ENCODE measurements at places on chromosomes 2 and 18. TPM values are rescaled to one million over a fixed set of nuclear protein-coding genes. Genes with fewer than 3 reads are reported as not detected.

DNA sequence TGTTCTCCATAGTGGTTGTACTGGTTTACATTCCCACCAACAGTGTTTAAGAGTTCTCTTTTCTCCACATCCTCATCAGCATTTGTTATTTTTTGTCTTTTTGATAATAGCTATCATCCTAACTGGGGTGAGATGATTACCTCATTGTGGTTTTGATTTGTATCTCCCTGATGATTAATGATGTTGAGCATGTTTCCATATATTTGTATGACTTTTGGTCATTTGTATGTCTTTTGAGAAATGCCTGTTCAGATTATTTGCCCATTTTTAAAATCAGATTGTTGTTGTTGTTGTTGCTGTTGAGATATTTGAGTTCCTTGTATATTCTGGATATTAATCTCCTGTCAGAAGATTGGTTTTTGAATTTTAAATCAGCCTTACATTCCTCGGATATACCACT is 147.5 kb downstream of the NCOA1 start:
- no peak for DNase-seq

- no peak for DNase-seq
These were observed 25.6 kb upstream of the INSIG2 start for GRCh38 chr2:118062669-118063068.

- DNase-seq: no peak
These were observed 3.6 kb downstream of the WDR43 start for GRCh38 chr2:28898048-28898447.

SCYGR4 gene
- not detected for total RNA-seq

DNA sequence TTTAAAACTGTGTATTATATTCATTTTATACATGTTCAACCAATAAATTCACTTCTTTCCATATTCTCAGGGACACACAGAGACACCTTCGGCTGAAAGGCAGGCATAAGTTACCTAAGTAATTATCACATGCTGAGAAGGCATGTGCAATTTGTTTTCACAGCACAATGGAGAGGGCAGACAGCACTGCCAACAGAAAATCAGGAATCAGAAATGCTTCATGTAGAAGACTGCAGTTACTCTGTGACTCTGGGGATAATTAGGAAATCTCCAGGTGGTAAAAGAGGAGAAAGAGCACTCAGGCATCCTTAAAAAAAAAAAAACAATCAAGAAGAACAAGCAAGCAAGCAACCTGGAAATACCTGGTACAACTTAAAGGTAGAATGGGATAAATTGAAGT is 49.3 kb downstream of the DSEL start:
- DNase-seq: no peak

- peak; percentile 83 for DNase-seq
These were observed 144.0 kb downstream of the TNS1 start for GRCh38 chr2:217858519-217859491.

DNA sequence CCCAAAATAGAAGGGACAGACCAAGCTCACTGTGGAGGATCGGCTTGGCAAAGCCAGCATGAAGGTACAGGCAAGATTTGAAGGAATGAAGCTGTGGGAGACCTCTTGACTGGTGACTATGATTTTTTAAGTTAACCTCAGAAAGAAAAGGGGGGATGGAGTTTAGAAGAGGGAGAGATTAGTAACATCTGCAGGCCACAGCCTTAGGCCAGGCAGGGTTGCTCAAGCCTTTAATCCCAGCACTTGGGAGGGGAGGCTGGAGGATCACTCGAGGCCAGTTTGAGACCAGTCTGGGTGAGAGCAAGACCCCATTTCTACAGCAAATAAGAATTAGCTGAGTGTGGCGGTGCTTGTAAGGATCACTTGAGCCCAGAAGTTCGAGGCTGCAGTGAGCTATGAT is 46.6 kb downstream of the ZNF532 start:
- DNase-seq: no peak

ARHGEF33 gene
- 1.5 TPM for total RNA-seq

GYPC gene
- 13.3 TPM for total RNA-seq

KLHL14 gene
- total RNA-seq: 0.81 TPM

FZD7 gene
- total RNA-seq: 68.6 TPM

DNAH6 gene
- total RNA-seq: 3.8 TPM

- DNase-seq: no peak
These were observed 146.5 kb downstream of the CABLES1 start for GRCh38 chr18:23281626-23282436.

GRCh38 chr2:237472909-237473877 is 13.9 kb upstream of the MLPH start:
- DNase-seq: no peak

- no peak for DNase-seq
These were observed 50.1 kb downstream of the RPL31 start for GRCh38 chr2:101052147-101052546.

- no peak for DNase-seq
These were observed 62.1 kb downstream of the NABP1 start for GRCh38 chr2:191740016-191740419.

TNFAIP6 gene
- total RNA-seq: 0.87 TPM

- no peak for DNase-seq
These were observed 119.3 kb upstream of the MAPRE2 start for GRCh38 chr18:34921811-34922385.

- no peak for DNase-seq
These were observed 169.2 kb downstream of the GLI2 start for GRCh38 chr2:120904830-120905234.

KYNU gene
- total RNA-seq: 1.8 TPM

- DNase-seq: no peak
These were observed 4.5 kb downstream of the NRXN1 start for GRCh38 chr2:51027442-51027841.

TRIM43 gene
- total RNA-seq: not detected

DNA sequence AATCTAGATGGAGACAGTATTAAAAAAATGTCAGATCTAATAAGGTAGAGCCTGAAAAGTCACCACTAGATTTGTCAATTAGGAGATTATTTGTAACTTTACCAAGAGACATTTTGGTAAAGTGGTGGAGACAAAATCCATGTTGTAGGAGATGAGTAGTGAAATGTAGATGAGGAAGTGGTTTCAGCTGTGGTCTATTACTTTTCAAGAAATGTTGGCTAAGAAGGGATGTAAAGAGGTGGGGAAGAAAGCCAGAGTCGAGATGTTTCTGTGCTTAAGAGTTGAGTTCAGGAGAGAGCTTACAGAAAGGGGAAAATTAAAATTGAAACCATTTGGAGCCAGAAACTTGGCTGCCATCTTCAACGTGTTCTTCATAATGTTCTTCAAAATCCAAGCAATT is 22.2 kb downstream of the ACVR2A start:
- no peak for DNase-seq

- DNase-seq: no peak
These were observed 100.8 kb downstream of the GALNT1 start for GRCh38 chr18:35682281-35682867.

CLASP1 gene
- 42.7 TPM for total RNA-seq

BCL11A gene
- total RNA-seq: 47.9 TPM

- DNase-seq: no peak
These were observed 441.5 kb downstream of the MTX2 start for GRCh38 chr2:176710657-176711186.

DNA sequence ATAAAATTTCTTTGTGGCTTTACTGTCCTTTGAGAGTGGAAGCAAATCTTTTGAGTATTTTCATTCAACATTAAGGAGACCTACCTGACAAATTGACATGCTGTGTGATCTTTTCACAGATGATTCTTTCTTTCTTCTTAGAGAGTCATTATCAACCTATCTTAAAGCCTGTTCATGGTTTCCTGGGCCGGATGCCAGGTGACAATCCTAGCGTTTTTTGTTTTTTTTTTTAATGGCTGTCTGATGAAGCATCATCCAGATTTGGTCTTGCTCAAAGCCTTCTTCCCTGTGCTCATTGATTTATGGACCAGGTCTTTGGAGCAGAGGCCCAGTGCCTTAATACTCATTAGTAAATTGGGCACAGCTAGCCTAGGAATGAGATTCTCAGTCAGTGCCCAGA is 9.8 kb upstream of the MGAT5 start:
- no peak for DNase-seq

ZSWIM2 gene
- total RNA-seq: not detected

- DNase-seq: no peak
These were observed 38.5 kb downstream of the PARD3B start for GRCh38 chr2:204583773-204584172.

DNA sequence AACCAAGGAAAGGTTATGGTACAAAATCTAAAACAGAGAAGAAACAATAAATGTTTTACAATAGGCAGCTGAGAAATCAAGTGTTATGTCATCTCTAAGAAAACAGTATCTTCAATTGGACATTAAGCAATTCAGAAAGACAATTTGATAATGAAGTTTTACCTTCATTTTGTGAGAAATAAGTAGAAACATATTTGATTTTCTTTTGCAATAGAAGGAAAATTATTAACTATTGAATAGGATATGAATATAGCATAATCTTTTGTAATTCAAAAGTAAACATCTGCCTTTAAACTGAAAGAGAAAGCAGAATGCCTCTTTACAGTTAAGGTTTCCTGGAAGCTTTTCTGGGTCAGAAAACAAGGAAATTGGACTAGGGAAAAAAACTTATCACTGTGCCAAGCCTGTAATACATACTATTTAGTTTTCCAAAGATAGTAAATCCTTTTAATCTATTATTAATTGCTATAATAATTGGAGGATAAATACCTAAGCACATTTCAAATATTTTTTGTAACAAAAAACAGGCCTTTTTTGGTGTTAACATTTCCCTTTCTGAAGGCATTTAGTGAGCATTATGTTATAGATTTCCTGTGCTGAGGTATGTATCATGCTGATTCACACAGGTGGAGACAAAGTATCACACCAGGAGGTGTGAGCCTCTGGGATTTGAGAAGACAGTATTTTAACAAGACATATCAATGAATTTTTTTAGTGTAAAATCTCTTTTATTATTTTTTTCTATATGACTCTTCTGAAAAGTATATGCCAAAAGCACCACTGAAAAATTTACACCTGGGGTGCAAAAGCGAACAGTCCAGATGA is 947.0 kb upstream of the CDH2 start:
- DNase-seq: no peak

GRCh38 chr2:212274215-212274614 is 264.4 kb downstream of the ERBB4 start:
- DNase-seq: no peak

GRCh38 chr2:109694190-109694589 is 80.0 kb downstream of the SOWAHC start:
- DNase-seq: no peak

SLC5A7 gene
- 0.36 TPM for total RNA-seq

DNA sequence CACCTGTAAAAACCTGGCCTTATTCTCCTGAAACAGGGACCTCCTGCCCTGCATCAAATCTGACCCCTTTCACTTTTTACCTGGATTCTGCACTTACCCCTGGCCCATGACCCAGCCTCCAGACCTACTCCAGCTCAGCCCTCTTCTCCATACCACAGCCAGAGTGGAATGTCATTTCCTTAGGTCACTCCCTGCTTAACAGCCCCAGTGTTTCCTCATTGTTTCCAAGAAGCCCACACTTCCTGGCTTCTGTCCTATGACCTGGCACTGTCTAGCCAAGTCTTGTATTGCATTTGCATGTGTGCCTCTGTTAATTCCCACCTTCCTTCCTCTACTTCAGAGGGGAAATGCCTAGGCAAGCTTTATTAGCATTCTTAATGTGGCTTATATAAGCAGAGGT is 51.4 kb upstream of the TRIB2 start:
- DNase-seq: peak; percentile 32

- no peak for DNase-seq
These were observed 24.9 kb downstream of the PECR start for GRCh38 chr2:216056739-216057138.

DNA sequence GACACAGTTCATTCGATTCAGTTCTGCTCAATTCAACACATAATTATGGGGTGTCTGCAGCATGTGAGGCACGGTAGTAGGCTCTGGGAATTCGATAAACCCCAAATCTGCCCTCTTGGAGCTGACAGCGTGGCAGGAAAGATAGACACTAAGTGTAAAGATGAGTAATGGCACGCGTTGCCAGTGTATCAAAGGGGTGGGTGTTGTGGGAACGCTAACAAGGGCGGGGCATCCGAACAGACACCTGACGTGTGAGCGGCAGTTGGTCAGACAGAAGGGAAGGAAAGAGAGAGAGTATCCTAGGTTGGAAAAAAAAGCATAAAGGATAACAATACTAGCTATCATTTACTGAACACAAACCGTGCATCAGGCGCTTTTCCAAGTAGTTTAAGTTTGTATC is 125.7 kb upstream of the HAAO start:
- no peak for DNase-seq

DNA sequence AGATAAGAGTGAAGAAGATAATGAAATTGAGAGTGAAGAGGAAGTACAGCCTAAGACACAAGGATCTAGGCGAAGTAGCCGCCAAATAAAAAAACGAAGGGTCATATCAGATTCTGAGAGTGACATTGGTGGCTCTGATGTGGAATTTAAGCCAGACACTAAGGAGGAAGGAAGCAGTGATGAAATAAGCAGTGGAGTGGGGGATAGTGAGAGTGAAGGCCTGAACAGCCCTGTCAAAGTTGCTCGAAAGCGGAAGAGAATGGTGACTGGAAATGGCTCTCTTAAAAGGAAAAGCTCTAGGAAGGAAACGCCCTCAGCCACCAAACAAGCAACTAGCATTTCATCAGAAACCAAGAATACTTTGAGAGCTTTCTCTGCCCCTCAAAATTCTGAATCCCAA is 15.7 kb downstream of the MSH6 start:
- DNase-seq: no peak

- DNase-seq: no peak
These were observed 39.5 kb downstream of the MBP start for GRCh38 chr18:77093067-77093430.

DNA sequence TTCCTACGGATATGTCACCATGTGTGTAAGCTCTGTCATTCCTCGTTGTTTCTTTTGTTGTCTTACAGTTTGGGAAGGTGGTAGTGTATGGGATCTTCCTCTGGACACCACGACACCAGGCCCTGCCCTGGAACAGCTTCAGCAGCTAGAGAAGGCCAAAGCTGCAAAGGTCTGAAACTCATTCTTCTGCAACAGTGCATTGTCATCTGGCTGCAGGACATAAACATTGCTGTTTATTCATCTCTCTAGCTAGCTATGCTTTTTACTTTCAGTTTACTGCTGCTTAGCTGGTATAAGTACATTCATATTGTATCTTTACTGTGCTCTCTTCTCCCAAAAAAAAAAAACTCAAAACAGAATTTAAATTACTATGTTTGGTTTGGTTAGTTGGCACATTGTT is 39.2 kb upstream of the KCNJ13 start:
- no peak for DNase-seq

- no peak for DNase-seq
These were observed 2.3 kb upstream of the ONECUT2 start for GRCh38 chr18:57432751-57433400.

FAM237A gene
- not detected for total RNA-seq

DNA sequence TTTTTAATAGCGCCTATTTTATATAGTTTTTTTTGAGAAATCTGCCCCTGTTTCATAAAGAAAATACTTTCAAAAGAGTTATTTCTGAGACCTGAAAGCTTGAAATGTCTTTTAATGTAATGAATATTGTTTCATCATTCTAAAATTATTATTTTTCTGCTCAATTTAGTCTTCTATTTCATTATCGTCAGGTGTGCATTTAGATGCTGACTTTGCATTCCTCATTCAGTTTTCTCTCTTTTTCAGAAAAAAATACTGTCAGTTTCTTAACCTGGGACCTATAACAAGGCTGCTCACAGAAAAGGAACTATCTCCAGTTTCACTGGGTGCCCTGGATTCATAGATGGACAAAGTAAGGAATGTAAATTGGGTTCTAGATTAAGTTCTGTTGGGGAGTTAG is 1631.7 kb downstream of the SUCLG1 start:
- DNase-seq: no peak

GRCh38 chr2:23330214-23330613 is 54.8 kb upstream of the KLHL29 start:
- DNase-seq: no peak
